Esophagus squamous epithelium (tissue), 5 donors: ENCODE measurements at places on chromosomes 1 and 21.

DNA sequence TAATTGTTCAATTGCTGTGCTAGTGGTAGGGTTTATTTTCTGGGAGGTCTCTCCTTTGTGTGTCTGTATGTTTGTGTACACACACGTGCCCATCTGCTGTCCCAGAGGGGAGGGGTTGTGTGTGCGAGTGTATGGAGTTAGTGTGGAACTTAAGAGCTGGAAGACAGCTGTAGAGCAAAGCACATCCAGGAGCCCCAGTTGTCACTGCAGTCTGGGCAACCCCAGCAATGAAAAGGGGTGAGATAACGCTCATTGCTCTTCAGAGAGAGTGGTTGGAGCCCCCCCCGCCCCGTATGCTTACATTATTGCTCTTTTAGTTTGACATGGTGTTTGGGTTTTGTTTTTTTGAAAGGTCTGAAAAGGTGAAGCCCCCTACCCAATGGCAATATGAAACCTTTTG is 36.9 kb downstream of the NCF2 start:
- DNase-seq, result no peak

DNA sequence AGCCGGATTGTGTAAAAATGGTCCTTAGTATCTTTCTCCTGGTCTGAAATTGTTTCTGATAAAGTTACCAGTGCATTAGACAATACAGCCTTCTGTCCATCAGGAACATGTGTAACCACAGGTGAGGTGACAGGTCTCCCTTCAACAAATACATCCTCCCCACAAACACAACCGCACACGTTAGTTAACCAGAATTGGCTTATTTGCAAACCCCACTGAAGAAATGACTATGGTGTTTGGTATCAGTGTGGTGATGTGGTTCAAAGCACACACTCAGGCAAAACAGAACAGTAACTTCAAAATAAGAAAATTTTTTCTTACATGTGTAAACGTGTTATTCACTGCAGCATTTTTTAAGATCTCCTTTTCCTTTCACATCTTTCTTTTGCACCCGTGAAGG is 517.2 kb upstream of the NR5A2 start:
- no peak for DNase-seq

DNA sequence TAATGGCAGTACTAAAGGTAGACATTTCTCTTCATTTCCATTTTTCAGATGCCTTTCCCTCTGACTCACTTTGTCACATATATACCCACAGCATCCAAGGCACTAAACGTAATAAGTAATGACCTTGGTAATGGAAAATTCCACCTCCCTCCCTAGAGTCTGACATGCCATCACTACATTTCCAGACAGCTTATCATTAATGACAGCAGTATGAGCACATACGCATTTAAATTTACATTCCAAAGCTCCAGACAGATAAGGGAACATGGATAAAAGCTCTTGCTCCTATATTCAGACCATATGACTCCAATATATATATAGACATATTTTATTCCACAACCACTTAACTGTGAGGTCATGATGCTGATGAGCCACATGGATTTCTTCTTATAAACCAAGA is 191.7 kb upstream of the GORAB start:
- no peak for DNase-seq

DNA sequence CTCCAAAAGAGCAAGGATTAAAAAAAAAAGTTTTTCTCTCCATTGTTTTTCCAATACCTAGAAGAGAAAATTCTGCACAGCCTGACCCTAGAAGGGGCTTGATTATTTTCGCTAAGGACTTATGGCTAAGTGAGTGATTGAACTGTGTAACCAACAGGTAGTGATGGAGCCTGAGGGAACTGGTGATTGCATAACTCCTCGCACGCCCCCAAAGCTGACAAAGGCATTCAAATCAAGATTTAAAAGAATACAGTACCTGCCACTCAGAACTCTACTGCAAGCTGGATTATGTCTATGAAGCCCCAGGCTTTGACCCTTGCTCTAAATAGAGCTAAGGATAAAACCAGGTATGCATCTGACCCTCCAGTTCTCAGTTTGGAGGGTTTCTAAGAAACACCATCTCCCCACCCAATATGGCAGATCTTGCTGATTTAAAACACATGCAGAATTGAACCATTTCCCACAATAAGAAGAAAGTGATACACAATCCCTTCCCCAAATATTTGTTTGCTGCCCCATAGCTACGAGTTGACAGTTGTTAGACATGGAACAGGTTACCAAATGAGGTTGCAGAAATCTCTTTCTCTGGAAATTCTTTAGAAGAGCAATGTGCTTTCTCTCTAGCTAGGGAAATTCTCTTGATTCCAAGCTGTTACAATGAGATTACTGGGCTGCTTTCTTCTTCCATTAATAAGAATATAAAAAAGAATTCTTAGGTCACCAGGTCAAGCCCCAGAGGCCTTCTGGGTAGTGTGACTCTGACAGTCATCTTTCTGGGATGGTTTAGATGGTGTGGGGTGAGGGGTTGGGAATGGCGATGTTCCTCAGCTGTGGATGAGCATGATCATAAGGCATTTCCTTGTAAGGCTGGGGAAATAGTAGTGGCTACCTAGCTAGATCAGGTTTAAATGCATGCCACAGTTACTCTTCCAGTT is 35.1 kb downstream of the FGGY start:
- no peak for DNase-seq

DNA sequence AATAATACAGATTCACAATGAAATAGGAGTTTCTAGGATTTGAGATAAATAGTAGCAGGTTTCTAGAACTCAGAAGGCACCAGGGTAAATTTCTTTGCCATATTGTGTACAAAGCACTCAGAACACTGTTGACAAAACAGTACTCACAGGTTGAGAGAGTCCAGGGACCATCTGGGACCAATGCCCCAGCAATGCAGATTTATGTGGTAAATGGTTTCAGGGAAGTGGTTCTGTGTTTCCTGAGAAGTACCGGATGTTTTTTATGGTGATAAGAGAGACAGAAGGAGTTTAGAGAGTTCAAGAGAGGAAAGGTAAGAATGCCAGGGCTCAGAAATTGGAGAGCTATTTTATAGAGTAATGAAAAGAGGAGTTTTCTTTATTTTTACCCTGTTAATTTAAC is 29.6 kb upstream of the DIPK1A start:
- DNase-seq, result no peak

DNA sequence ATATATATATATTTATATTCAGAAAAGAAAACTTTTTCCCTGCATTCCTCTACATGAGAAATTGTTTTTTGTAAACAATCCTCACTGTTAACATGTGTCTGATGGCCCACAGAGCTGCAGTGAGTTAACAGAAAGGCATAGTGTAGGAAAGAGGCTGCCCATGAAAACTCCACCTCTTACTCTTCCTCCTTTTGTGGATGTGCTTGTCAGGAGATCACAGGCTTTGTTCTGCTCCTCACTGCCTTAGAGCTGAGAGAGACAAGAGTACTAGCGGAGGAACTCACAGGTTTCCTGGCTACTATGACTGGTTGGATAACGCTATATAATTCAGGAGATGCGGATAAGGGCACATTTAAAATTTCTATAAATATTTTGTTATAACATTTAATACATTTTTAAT is 200.6 kb downstream of the BRINP3 start:
- no peak for DNase-seq

DNA sequence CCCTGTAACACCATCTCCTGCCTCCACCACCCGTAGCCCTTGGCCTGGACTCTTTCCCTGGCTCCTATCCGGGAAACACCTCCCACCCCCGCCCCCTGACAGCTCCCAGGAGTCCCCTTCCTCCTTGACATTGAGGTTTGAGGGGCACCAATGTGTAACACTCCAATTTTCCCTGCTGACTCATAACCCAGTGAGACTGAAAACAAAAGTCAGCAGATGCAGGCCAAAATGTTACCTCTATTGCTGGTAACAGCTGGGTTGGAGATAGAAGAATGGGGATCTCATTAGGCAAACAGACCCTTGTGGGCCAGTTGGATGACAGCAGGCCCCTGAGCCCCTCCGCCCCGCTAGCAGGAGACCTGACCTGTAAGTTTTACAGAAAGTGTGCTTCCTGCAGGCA is 237.2 kb downstream of the KAZN start:
- no peak for DNase-seq

DNA sequence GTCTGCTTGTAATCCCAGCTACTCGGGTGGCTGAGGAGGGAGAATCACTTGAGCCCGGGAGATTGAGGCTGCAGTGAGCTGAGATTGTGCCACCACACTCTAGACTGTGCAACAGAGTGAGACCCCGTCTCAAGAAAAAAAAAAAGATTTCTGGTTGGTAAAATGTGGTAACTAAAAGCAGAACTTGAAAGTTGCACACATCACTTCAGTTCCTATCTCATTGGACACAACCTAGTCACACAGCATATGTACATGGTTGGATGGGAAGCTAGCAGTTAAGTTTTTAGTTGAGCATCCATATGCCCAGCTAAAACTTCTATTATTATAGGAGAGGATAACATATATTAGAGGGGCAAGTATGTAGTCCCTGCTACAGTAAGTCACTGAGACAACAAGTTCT is 22.1 kb downstream of the BCAS2 start:
- no peak for DNase-seq

GRCh38 chr1:62725255-62725654 is 37.1 kb upstream of the DOCK7 start:
- DNase-seq, result no peak

- no peak for DNase-seq
Observed at GRCh38 chr1:118558933-118559332, 373.9 kb upstream of the SPAG17 start.

GRCh38 chr1:145992502-145992936 is 3.9 kb downstream of the TXNIP start:
- no peak for DNase-seq

DNA sequence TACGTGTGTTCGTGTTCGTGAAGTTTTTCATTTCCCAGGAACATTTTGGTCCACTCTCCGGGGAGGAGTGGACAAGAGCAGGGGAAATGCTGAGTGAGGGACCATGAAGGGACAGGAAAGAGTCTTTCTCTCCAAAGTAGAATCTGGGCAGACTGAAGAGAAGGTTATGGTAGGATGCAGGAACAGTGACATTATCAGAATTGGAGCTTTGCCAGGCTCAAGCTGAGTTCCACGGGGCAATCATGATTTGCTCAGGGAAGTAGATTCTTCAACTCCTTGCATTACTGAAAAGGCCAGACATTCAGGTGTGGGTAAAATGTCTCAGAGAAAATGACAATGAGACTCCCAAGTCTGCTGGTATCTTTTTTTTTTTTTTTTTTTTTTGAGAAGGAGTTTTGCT is 16.6 kb downstream of the ATP1A4 start:
- DNase-seq, result no peak

DNA sequence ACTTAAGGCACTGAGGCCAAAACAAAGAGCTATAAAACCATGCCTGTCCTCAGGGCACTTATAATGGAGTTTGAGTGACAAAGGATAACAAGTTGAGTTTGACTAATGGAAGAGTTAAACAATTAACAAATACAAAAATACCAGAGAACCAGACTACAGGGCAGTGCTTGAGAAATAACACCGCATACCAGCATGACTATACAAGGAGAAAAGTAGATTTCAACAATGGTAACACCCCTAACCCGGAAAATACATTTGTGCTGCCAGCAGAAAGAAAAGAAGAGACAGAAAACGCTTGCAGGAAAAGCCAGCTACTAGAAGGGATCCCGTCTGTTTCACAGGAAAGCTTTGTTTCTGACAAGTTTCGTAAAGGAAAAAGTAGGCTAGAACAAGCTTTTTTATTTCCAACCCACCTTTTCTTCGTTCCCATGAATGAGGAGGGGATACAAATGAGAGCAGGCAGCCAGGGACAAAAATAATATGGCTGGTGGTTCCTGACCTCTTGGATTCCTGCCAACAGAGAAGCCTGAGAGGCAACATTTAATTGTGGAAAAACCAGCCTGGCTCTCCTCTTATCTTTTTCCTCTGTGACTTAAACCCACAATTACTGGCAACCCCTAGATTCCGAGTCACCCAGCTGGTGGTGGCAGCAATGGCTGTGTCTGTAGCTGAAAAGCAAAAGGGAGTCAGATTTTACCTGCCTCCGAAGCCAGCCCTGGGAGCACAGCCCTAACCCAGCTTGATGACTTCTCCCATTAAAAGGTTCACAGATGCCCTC is 56.5 kb downstream of the WLS start:
- DNase-seq, result no peak

GRCh38 chr1:113990961-113991360 is 11.7 kb downstream of the OLFML3 start:
- no peak for DNase-seq

- no peak for DNase-seq
Observed at GRCh38 chr21:45129189-45129923, 55.0 kb downstream of the ADARB1 start.

GRCh38 chr1:186659890-186660341 is 20.3 kb downstream of the PTGS2 start:
- no peak for DNase-seq

DNA sequence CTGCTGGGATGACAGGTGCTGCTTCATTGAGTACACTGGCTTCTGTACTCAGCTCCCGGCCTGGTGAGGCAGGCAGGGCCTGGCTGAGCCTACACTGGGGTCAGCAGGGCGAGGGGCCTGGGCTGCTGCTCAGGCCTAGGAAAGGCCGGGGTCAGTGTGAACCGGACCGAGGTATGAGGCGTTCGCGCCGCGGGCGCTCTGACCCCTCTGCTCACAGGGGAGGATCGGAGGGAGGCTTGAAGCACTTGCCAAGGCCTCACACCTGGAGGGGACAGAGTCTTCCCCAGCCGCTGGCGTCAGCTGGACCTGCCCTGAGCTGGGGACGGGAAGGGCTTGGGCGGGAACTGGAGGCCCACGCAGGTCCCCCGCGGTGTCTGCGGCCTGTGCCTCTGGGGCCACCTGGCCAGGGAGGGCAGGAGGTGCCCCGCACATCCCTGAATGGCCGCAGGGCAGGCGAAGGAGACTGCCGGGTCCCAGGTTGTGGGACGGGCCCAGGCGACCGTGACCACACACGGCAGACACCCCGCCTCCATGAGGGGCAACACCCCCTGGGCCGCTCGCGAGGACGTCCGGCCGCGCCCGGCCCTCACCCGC is 466 bp downstream of the PEX10 start:
- DNase-seq, result no peak

GRCh38 chr1:200260597-200261335 is 149.1 kb downstream of the ZNF281 start:
- no peak for DNase-seq

GRCh38 chr1:184161071-184161698 is 109.7 kb downstream of the TSEN15 start:
- DNase-seq, result no peak

DNA sequence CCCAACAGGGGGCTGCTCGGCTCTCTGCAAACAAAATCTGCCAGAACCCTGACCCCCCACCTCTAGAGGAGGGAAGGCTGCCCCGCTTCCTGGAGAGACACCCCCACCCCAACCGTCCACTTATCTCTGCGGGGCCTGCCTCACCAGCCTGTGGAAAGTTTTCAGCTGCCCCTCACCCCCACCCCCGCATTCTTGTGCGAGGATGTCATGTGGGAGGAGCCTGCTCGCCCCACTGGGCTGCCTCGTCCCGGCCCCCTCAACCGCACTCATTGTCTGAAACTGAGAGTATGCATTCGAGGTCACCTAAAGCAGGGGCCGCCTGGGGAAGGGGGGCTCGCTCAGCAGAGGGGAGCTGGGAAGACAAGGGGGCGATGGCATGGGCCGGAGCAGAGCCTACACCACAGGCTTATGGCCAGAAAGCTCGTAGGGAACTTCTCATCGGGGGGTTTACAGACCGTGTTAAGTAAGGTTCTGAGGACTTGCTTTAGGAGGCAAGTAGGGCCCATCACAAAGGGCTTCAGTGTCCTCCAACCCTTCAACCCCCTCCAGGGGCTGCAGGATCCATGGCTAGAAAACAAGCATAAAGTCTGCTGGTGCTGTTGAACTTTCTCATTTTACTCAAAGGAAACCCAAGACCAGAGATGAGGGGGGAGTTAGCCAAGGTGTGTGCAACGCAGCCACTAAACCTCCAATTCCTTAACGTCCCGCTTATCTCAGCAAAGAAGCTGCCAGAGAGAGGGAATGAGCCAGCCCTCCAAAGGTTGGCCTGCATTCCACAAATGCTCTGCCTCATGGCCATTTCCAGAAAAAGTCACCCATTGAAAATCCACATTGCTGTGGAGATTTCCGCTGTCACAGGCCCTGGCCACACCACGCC is 9.4 kb downstream of the EPHA2 start:
- DNase-seq, result no peak
